ENCODE measurements at places on chromosomes 5 and 9.

DNA sequence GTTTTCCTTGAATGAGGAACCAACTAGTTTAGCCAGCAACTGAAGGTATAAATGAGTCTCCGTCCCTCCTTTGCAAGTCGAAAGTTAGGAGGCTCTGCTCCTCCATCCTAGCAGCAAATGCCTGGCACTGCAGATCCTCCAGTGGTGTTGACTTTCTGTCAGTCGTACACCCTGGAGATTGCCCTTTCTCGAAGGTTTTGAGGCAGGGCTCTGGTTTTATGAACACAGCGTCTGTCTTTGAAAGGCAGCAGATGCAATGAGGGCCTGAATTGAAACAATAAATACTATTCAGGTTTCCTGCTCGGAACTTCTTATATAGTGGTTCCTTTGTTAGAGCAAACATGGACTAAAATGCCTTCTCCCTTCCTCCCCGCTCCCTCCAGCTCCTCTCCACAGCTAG is 284.0 kb downstream of the TMEM38B start:
- peak; percentile 34 for DNase-seq

DNA sequence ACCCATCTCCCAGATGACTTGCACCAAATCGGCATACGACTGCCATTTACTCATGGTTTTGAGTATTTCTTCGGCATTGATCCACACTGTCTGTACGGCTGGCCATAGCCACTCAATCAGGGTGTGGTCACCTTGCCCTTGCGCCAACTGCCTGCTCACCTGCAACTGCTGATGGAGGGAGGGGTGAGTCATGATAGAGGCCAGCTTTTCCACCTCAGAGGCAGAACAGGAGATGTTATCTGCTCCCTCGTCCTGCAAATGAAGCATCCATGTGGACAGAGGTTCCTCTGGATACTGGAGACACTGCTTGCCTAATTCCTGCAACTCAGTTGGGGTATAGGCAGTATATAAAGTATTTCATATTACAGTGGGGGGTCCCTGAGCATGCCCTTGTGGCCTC is 85.6 kb upstream of the ATP10B start:
- no peak for DNase-seq

- DNase-seq: no peak
Observed at GRCh38 chr9:32843295-32843694, 60.0 kb downstream of the TMEM215 start.

- no peak for DNase-seq
Observed at GRCh38 chr5:111722140-111722539, 34.9 kb downstream of the NREP start.

GRCh38 chr9:74275872-74276508 is 221.1 kb upstream of the RORB start:
- DNase-seq: no peak
